ENCODE measurements at places on chromosomes 1 and 21.

- DNase-seq, result no peak
These were observed 15.1 kb downstream of the SOX13 start for GRCh38 chr1:204087893-204088528.

DNA sequence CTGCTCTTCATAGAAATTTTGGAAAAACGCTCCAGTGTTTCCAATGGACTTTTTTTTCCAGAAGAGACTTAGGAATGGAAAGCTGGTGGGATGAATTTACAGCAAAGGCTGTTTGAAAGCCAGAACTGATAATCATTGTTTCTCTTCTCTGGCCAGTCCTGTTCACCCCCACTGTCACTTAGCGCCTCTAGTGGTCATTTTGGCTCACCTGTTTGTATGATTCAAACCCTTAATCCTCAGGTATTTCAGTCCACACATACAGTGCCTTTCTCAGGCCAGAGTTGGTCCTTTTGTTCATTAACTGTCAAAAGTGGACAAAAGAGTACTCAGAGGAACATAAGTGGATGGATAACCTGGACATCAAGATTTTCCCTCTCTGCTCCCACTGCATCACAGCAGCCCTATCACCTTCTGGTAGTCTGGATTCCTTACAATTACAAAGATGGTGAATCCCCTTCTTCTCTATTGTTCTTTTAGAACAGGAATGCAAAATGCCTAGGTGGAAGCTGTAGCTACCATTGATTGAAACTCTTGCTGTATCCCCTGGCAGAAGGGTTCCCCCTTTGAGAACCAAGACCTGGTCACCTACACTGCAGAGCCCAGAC, 177.6 kb upstream of the OLFM3 start:
- DNase-seq, result no peak

GRCh38 chr1:42951588-42951987, 7.1 kb downstream of the SLC2A1 start:
- no peak for DNase-seq

DNA sequence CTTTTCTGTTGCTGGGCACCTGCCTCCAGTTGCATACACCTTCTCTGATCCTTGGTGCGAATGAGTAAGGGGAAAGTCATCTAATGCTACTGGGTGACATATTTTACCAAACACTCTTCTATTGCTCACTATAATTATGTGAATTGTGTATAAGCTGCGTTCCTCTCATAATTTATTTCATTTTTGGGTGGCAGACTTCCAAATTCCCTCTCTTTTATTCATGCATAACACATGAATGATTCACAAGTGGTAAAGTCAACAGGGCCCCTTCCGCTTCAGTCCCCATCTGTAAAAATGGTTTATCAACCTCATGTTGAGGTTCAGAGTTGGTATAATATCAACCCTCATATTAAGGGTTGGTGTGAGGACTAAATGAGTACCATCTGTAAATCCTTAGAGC, 3.2 kb upstream of the QSOX1 start:
- no peak for DNase-seq

DNA sequence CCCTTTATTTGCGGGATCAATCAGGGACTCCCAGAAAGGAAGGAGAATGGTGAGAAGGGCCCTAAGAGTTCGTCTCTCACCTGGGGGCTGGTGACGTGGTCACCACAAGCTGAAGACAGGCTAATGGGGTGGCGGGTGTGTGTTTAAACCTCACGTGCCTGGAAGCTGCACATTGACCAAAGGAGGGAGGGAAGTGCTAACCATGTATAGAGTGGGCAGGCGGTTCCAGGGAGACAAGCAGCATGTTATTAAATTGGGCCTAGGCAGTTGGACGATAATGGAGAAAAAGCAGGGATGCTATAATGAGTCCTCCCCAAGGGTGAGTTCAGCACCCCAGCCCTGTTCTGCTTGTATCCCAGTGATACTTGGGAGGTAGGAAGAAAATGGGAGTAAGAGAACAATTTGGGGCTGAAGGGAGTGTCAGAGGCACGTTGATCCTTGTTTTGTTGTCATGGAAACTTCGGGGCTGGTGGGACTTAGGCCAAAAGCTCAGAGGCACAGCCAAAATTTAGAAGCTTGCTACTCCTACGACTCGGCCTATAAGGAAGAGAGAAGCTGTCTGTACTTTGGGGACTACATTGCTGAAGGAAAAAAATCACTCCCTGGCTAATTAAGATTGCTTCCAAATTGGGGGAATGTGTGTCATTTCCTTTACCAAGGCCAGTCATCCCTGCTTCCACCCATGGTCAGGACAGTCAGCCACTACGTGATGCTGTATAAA, 33.2 kb upstream of the EPHA8 start:
- DNase-seq, result no peak

DNA sequence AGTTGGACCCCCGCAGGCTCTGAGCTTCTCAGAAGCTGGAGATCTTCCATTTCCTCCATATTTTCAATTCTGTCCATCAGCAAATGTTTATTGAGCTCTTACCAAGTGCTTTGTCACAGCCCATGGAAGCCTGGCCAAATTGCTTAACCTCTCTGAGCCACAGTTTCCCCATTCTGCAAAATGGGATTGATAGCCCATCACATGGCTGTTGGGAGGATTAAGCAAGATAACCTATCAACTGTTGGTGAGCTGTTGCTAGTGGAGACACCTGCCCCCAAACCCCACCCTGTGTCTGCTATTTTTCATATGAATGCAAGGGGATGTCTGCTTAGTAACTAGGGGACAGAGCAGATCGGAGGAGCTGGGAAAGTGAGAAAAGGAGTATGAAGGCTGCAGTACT, 38.3 kb downstream of the CD34 start:
- DNase-seq, result no peak

DNA sequence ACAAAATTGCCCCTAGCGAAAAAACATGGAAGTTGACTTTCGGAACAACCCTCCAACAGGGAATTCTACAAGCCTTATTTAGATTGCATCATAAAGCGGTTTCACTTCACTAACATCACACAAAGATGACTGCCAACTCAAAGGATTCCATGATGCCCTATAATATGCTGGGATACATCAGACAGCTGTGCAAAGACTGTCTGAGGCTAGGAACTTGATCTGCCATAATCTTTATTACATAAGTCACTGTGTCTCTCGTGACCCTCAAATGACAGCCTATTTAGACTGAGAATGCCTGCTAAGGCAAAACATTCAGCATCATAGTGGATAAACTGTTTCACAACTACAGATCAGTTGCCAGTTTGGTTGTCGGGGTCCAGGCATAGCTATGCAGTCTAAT, 23.8 kb downstream of the FH start:
- DNase-seq, result no peak

- no peak for DNase-seq
These were observed 10.0 kb downstream of the SLC25A24 start for GRCh38 chr1:108190001-108190634.

DNA sequence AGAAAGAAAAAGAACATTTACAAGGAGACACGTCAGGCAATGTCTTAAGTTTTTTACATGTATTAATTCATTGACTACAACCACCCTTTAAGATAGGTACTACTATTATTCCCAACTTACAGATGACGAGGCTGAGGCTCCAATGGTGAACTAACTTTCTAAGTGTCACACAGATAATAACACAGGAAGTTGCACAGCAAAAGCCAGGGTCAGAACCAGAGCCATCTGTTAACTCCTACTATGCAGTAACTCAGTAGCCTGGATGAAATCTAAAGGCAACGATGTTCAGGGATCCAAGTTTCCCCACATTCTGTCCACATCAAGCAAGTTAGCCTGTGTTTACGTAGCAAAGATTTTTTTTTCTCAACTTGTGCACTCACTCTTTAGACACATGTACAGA, 371.7 kb downstream of the PTPRC start:
- no peak for DNase-seq

GRCh38 chr1:150621497-150622302, 7.7 kb downstream of the ENSA start:
- peak; percentile 12 for DNase-seq

DNA sequence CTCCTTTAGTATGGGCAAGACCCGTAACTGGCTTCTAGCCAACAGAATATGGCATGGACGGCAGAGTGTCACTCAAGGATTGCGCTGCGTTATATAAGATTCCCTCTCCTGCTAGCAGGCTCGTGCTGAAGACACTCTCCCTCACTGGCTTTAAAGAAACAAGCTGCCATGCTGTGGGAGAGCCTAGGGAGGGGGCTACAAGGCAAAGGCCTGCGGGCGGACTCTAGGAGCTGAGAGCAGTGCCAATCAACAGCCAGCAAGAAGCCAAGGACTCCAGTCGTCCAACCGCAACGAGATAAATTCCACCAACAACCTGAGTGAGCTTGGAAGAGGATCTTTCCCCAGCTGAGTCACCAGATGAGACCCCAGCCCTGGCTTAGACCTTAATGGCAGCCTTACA, 45.9 kb upstream of the GPR157 start:
- no peak for DNase-seq

DNA sequence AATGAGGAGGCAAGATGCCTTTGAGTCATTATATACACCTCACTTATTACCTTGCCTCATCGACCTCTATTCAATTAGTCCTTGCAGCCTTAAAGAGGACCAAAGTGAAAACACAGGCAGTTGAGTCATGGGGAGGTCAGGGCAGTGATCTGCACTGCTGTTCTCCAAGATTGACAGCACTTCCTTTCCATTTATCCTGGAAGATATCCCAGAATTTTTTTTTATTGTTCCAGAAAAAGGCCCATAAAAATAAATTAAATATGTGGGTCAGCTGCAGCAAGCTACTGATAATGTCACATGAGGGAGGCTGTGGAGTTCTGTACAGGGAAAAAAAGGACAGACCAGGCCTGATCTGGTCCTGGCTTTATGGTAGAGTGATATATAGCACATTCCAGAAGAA, 33.2 kb upstream of the CDC42BPA start:
- DNase-seq, result no peak

DNA sequence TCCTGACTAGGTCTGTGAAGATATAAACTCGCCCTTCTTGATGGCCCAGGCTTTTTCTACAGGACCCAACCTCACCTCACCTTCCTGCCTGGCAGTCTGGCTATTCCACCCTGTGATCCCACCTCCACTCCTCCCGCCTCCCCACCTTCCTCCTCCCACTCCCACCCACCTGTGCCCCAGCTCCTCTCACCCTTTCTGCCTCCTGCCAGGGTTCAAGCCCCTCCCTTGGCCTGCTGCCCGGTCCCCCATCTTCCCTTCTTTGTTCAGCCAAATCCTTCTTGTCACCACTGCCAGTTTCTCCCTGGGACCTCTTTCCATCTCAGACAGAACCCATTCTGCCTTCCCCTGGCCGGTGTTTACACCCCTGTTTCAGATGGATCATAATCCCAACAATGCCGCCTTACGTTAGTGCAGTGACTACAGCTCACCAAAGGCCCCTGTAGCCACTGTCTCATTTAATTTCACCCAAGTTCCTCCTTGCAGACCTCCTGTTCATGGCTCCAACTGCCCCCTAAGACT, 127.5 kb upstream of the EDN2 start:
- no peak for DNase-seq

DNA sequence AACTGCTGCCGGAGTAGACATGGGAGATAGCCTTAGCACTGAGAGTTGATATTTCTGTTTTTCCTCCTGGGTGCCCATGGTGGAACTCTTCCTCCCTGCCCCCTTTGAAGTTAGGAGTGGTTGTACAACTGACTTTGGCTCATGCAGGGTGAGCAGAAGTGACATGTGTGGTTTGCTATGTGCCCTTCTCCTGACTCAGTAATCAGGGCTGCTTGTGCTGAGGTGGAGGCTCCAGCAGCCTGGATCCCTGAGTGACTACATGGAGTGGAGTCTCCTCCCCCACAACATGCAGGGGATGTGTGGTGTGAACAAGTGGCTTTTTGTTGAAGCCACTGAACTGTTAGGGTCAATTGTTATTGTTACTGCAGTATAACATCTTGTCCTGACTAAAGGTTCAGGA, 261.6 kb downstream of the CAMTA1 start:
- DNase-seq, result no peak

- no peak for DNase-seq
These were observed 123.7 kb downstream of the DISC1 start for GRCh38 chr1:231750296-231750695.

DNA sequence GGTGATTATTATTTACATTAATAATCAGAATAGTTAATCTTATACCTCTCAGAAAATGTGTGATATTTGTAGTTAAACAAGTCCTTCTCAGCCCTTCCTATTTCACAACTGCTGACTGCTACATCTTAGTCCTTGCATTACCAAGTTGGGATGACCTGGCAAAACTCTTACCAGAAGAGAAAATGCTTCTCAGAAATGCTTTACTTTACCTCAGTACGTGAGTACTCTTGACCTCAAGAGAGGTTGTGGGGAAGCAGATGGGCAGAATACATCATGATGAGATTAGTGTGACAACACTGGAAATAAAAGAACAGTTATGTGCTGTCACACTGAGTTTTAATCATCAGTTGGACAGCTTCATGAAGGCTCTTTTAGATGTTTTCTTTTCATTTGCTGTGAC, 16.2 kb downstream of the CFAP126 start:
- DNase-seq, result no peak

DNA sequence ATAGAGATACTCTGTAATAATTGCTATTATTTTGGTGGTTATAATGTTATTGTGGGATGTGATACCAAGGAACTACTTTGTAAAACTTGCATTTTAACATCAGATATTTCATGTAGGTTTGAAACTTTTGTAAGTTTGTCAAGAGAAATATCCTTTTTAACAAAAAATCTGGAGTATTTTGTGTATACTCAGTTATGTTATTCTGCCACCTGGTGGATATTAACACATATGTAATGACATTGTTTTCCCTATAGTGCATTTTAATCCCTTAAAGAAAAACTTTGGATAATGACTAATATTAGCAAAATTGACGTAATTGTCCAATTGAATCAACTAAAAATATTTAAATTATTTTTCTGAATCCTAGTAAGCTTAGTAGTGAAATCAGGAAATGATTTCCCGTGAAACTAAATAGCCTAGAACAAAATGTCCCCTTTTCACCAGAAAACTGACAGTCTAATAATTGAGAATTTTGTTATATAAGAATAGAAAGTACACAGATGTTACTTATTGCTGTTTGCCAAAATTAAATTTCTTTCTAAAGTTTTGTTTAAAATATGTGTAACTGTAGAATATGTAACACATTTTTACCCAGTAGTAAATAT, 39.6 kb downstream of the KCTD3 start:
- DNase-seq, result no peak

GRCh38 chr1:207892764-207893163, 18.2 kb downstream of the CD34 start:
- DNase-seq, result no peak

GRCh38 chr21:27646691-27647090, 679.8 kb upstream of the ADAMTS5 start:
- no peak for DNase-seq

DNA sequence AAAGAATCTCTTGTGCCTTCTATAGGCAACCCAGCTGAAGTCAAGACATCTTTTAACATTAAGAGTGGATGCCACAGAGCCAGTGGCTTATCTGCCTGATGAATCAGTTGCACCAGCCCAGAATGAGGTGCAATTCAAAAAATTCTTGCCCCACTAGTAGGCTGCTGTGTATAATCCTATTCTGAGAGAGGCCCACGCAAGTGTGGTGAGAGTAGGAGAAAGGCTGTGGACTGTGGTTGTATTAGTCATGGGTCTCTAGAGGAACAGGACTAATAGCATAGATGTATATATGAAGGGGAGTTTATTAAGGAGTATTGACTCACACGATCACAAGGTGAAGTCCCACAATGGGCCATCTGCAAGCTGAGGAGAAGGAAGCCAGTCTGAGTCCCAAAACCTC, 216.4 kb downstream of the LTN1 start:
- no peak for DNase-seq

Measured in activated CD4-positive, CD25-positive, alpha-beta regulatory T cell (primary cell).